ENCODE measurements at places on chromosomes 5 and 9. TPM values are rescaled to one million over a fixed set of nuclear protein-coding genes. Genes with fewer than 3 reads are reported as not detected.

- DNase-seq: no peak
Observed at GRCh38 chr5:133602835-133603380, 9.4 kb downstream of the FSTL4 start.

The PCDHGB6 gene
- 5.9 TPM for total RNA-seq

DNA sequence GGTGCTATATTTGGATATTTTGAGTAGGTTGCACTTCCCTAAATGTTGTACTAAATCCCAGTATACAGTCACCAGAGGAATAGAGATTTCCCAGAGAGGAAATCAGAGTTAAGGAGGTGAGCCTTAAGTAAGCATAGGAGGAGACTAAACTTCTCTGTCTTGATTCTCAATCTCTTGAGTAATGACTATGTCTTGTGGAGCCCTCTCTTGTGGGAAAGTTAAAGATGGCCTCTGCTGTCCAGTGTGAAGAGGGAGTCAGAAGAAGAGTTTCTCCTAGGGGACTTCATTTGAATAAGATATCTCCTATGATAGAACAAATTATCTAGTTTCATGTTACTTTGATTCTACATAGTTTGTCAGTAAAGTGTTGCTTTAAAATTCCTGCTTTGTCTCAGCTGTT is 502.5 kb downstream of the PDE4D start:
- DNase-seq: no peak

The GPX8 gene
- 6.6 TPM for total RNA-seq

DNA sequence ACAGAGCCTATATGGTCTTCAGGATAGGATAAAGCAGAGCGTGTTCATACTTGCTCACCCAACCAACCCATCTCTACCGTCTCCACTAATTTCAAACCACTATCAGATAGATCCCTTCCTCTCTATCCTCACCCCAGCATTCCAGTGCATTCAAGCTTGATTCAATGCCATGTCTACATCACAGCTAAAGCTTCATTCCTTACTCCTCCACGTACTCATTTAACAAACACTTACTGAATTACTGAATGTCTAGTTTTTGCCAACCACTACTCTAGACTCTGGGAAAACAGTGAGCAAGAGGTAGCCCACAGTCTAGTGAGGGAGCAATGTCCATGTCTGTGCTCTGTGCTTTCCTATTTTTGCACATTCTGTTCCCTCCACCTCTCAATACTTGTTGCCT is 163.5 kb upstream of the MSX2 start:
- no peak for DNase-seq

The KIF27 gene
- 5.4 TPM for total RNA-seq

- DNase-seq: no peak
Observed at GRCh38 chr9:127163409-127163808, 41.0 kb upstream of the ANGPTL2 start.

GRCh38 chr5:102797322-102797884 is 42.3 kb downstream of the PAM start:
- DNase-seq: no peak

The SOWAHA gene
- total RNA-seq: 1.0 TPM

The C9orf153 gene
- total RNA-seq: 0.63 TPM

Data from lower leg skin (tissue), 4 donors.